ENCODE measurements at places on chromosomes 5 and 9. TPM values are rescaled to one million over a fixed set of nuclear protein-coding genes. Genes with fewer than 3 reads are reported as not detected.

Gene HCN1
- not detected for total RNA-seq

Gene MYOZ3
- total RNA-seq = 0.17 TPM

DNA sequence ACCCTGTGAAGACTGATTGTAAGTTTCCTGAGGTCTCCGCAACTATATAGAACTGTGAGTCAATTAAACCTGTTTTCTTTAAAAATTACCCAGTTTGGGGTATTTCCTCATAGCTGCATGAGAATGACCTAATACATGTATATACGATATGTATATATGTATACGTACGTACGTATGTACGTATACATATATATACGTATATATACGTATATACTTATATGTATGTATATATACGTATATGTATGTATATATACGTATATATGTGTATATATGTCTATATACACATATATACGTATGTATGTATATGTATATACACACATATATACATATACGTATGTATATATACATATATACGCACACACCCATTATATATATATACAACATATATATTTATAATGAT lies 1153.0 kb upstream of the CDH18 start:
- no peak overlapping the region for H3K4me3 ChIP-seq
- no peaks in the 10 kb centered on the region for H3K4me1 ChIP-seq
- no peak overlapping the region for H3K27ac ChIP-seq
- no peaks in the 10 kb centered on the region for H3K27me3 ChIP-seq
- H3K36me3 ChIP-seq = no peaks in the 10 kb centered on the region

GRCh38 chr5:73170522-73170921 lies 2.5 kb upstream of the TMEM174 start:
- H3K27me3 ChIP-seq = peaks cover 82% of the 10 kb centered on the region
- H3K36me3 ChIP-seq = no peaks in the 10 kb centered on the region
- DNase-seq = peak; percentile 50
- no peak overlapping the region for H3K27ac ChIP-seq
- H3K4me3 ChIP-seq = no peak overlapping the region
- peaks cover 3% of the 10 kb centered on the region for H3K4me1 ChIP-seq

GRCh38 chr5:170471551-170472178 lies 32.2 kb upstream of the KCNIP1 start:
- no peaks in the 10 kb centered on the region for H3K4me1 ChIP-seq
- H3K36me3 ChIP-seq = no peaks in the 10 kb centered on the region
- no peak overlapping the region for H3K27ac ChIP-seq
- H3K4me3 ChIP-seq = no peak overlapping the region
- H3K27me3 ChIP-seq = peaks cover 21% of the 10 kb centered on the region
- no peak for DNase-seq

DNA sequence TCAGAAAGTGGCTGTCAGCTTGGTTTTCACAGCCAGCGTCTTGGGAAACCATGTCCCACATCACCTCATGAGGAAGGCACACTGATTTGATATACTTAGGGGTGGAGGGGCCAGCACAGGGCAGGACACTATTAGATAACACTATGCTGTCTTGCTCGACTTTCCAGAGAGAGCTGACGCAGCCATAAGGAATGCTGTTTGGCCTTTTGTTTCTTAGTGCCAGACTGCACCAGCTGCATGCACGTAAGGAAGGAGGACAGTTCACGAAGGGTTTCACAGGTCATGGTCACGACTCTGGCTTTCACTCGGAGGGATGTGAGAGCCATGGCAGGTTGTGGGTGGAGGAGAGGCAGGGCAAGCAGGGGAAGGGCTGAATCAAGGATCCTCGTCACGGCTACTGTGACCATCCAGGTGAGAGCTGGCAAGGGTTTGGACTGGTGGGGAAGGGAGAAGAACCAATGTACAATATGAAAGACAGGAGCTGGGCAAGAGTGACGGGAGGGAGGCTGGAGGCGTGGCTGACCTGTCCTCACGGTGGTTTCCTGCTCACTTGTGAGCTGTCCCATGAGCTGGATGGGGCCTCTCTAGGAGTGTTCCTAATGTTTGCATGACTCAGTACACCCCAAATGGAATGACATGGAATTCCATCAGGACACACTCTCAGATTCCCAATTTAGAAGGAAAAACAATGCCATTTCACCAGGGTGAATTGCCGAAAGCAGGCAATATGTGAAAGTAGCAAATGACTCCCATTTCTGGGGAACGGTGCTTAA lies 61.7 kb downstream of the OTULIN start:
- H3K36me3 ChIP-seq = peaks cover 30% of the 10 kb centered on the region
- no peak overlapping the region for H3K27ac ChIP-seq
- DNase-seq = no peak
- no peaks in the 10 kb centered on the region for H3K27me3 ChIP-seq
- no peak overlapping the region for H3K4me3 ChIP-seq
- peaks cover 26% of the 10 kb centered on the region for H3K4me1 ChIP-seq

- no peaks in the 10 kb centered on the region for H3K4me1 ChIP-seq
- H3K36me3 ChIP-seq = peaks cover 3% of the 10 kb centered on the region
- no peak overlapping the region for H3K27ac ChIP-seq
- no peak for DNase-seq
Observed at GRCh38 chr5:109550077-109550476, 139.7 kb upstream of the MAN2A1 start.

GRCh38 chr5:112933651-112934365 lies 11.8 kb upstream of the REEP5 start:
- H3K4me3 ChIP-seq = no peak overlapping the region
- peaks cover 30% of the 10 kb centered on the region for H3K4me1 ChIP-seq
- H3K27me3 ChIP-seq = no peaks in the 10 kb centered on the region
- H3K27ac ChIP-seq = no peak overlapping the region

Data from activated naive CD4-positive, alpha-beta T cell treated with anti-CD3 and anti-CD28 coated beads for 36 hours (primary cell).